ENCODE measurements at places on chromosomes 16 and 17. TPM values are rescaled to one million over a fixed set of nuclear protein-coding genes. Genes with fewer than 3 reads are reported as not detected.

ACSM3 gene
- total RNA-seq: not detected

MYO15A gene
- 0.29 TPM for total RNA-seq

DRC3 gene
- 0.64 TPM for total RNA-seq

CTU2 gene
- total RNA-seq: 33.0 TPM
